Progenitor cell of endocrine pancreas (in vitro differentiated cells): ENCODE measurements at places on chromosomes 5 and 9. TPM values are rescaled to one million over a fixed set of nuclear protein-coding genes. Genes with fewer than 3 reads are reported as not detected.

Gene ADAMTSL2
- 0.07 and 0.14 TPM in 2 replicates for total RNA-seq

Gene FCHO2
- total RNA-seq = 23.6 and 30.2 TPM in 2 replicates

Gene FAT2
- 0.05 and 0.07 TPM in 2 replicates for total RNA-seq

DNA sequence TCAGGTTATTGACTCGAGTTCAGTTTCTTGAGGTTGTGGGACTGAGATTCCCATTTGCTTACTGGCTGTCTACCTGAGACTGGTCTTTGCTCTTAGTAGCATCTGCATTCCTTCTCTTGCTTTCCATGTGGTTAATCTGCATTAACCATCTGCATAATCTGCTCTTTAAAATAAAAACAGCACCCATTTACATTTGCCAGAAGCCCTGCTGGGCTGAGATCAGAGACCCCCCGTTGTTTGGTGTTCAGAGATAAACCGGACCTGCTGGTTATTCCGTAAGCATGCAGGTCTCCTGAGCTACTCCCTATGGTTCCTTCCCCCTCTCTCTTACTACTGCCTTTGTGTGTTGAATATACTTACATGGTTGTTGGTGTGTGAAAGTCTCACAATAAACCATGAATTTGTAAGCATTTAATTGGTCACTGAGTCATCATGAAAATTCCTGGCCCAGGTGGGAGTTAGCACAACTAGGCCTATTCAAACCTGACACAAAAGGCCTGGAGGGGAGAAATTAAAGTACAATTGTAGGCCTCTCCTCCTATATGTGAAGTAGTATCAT, 396.7 kb downstream of the MRPS30 start:
- no peak for DNase-seq
- H3K4me1 ChIP-seq = peaks cover 4% of the 10 kb centered on the region
- H3K27me3 ChIP-seq = no peaks in the 10 kb centered on the region
- H3K27ac ChIP-seq = no peak overlapping the region

- H3K4me3 ChIP-seq = no peak overlapping the region
- H3K27me3 ChIP-seq = peaks cover 15% of the 10 kb centered on the region
- no peak for DNase-seq
- peaks cover 6% of the 10 kb centered on the region for H3K4me1 ChIP-seq
Measured at GRCh38 chr5:115472271-115473025, 72.1 kb downstream of the FEM1C start.

DNA sequence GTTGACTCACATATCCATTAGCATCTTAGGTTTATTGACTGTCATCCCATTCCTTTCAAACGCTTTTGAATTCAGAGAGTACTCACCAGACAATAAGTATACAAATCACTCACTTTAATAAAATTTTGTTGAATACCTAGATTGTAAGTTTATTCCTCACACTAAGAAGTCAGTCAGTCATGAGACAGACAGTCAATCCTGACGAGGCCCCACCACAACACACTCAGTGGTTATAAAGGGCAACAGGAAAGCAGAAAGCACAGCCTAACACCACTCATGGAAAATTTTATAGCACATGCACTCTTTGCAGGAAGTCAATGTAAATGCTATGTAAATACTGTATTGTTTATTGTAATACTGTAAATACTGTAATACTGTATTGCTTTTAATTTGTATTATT, 176.3 kb upstream of the PTGER4 start:
- H3K27ac ChIP-seq = no peak overlapping the region
- DNase-seq = no peak
- H3K4me1 ChIP-seq = no peaks in the 10 kb centered on the region
- no peak overlapping the region for H3K4me3 ChIP-seq
- H3K36me3 ChIP-seq = no peaks in the 10 kb centered on the region
- H3K27me3 ChIP-seq = no peaks in the 10 kb centered on the region

GRCh38 chr5:31401691-31402090, 130.2 kb downstream of the DROSHA start:
- H3K27me3 ChIP-seq = peaks cover 4% of the 10 kb centered on the region
- H3K4me1 ChIP-seq = peaks cover 14% of the 10 kb centered on the region
- no peak for DNase-seq
- no peak overlapping the region for H3K27ac ChIP-seq
- H3K4me3 ChIP-seq = no peak overlapping the region
- H3K36me3 ChIP-seq = peaks cover 7% of the 10 kb centered on the region

GRCh38 chr5:15002791-15003190, 131.2 kb upstream of the ANKH start:
- H3K36me3 ChIP-seq = peaks cover 4% of the 10 kb centered on the region
- DNase-seq = no peak
- no peak overlapping the region for H3K27ac ChIP-seq
- no peak overlapping the region for H3K4me3 ChIP-seq

DNA sequence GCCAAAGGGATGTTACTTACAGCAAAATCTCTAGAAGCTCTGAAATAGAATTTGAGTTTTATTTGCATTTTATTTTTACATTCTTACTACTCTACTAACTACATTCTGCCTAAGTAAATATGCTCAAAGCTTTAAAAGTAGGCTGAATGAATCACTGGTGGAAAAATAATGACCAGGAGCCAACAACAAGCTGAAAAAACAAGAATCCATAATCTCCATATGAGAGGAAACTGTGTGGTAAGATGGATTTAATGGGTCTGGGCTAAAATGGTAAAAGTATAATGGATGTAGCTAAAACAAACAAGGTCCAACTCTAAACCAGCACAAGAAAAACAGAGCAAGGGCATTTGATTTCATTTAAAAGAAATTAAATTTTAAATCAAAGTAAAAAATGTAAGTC, 525.8 kb upstream of the FTMT start:
- H3K4me3 ChIP-seq = no peak overlapping the region
- no peak for DNase-seq
- H3K27ac ChIP-seq = no peak overlapping the region
- no peaks in the 10 kb centered on the region for H3K36me3 ChIP-seq
- H3K4me1 ChIP-seq = no peaks in the 10 kb centered on the region
- H3K27me3 ChIP-seq = no peaks in the 10 kb centered on the region

- peaks cover 2% of the 10 kb centered on the region for H3K4me1 ChIP-seq
- no peaks in the 10 kb centered on the region for H3K27me3 ChIP-seq
- no peak for DNase-seq
- no peak overlapping the region for H3K27ac ChIP-seq
Measured at GRCh38 chr5:50733741-50734140, 67.3 kb downstream of the PARP8 start.

DNA sequence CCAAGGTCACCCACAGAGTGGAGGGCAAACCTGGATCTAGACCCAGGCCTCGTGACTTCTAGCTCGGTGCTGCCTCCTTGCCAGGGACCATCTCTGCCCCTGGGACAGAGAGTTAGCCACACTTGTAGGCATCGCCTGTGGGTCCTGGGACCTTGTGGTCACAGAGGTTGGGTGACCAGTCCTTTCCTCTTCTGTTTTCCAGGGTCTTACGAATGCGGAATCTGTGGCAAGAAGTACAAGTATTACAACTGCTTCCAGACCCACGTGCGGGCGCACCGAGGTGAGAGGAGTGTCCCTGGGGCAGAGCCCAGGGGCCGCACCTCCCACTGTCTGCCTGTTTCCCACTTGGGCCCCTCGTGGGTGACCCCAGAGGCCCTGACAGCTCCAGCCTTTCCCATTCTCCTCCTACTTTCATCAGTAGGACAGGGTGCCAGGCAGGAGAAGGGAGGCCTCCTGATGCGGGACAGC, 76.3 kb downstream of the AMBP start:
- no peaks in the 10 kb centered on the region for H3K27me3 ChIP-seq
- no peak overlapping the region for H3K4me3 ChIP-seq
- peaks cover 2% of the 10 kb centered on the region for H3K4me1 ChIP-seq
- H3K27ac ChIP-seq = no peak overlapping the region

- no peak overlapping the region for H3K4me3 ChIP-seq
- DNase-seq = no peak
- no peak overlapping the region for H3K27ac ChIP-seq
- H3K27me3 ChIP-seq = peaks cover 22% of the 10 kb centered on the region
- no peaks in the 10 kb centered on the region for H3K4me1 ChIP-seq
- H3K36me3 ChIP-seq = no peaks in the 10 kb centered on the region
Measured at GRCh38 chr9:68551191-68551590, 10.5 kb upstream of the TMEM252 start.
